Breast epithelium (tissue), 4 donors: ENCODE measurements at places on chromosomes 4 and X. TPM values are rescaled to one million over a fixed set of nuclear protein-coding genes. Genes with fewer than 3 reads are reported as not detected.

The DCAF12L2 gene
- 0.33 TPM for total RNA-seq

- H3K4me1 ChIP-seq, result no peaks in the 10 kb centered on the region
- no peaks in the 10 kb centered on the region for H3K36me3 ChIP-seq
- no peak overlapping the region for H3K4me3 ChIP-seq
- no peaks in the 10 kb centered on the region for H3K27me3 ChIP-seq
Measured at GRCh38 chr4:17584521-17585213, 7.7 kb downstream of the LAP3 start.

DNA sequence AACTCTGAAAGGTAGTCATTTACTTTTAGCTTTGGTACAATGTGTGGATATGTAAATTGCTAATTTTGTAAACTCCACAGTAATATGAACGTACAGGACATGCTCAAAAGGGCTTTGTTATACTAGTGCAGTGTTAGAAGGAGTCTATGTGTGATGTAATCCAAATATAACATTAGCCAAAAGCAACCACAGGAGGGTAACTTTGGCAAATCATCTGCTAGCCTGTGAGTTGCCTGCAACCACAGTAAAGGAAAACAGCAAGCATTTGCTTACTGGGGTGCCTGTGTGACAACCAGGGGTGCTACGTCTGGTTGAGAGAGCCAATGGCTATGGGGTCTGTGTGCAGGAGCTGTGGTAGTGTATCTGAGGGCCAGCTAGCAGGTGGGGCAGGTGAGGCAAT lies 245.8 kb downstream of the ADAMTS3 start:
- H3K4me1 ChIP-seq, result no peaks in the 10 kb centered on the region
- no peak overlapping the region for H3K4me3 ChIP-seq
- no peaks in the 10 kb centered on the region for H3K27me3 ChIP-seq
- H3K27ac ChIP-seq, result no peak overlapping the region
- no peaks in the 10 kb centered on the region for H3K36me3 ChIP-seq
- no peak for DNase-seq

The PWWP3B gene
- total RNA-seq, result 2.6 TPM

- no peak for DNase-seq
- no peak overlapping the region for H3K4me3 ChIP-seq
- no peaks in the 10 kb centered on the region for H3K36me3 ChIP-seq
- no peaks in the 10 kb centered on the region for H3K4me1 ChIP-seq
Measured at GRCh38 chr4:119204916-119205315, 7.6 kb upstream of the USP53 start.
